Fibroblast of gingiva (primary cell): ENCODE measurements at places on chromosomes 4 and X.

GRCh38 chrX:47358387-47359065 is 11.9 kb upstream of the ZNF157 start:
- DNase-seq = no peak

DNA sequence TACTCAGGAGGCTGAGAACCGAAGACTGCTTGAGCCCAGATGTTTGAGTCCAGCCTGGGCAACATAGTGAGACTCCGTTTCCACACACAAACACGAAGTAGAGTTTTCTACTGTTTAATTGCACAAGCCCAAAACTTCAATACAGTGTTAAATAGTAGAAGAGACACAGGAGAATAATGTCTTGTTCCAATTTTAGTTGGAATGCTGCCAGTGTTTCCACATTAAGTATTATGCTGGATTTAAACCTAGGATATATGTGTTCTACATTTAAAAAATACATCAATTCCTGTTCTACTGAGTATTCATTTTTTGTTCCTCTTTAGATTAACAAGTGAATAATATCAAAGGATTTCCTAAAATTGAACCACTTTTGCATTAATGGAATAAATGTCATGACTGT is 91.3 kb downstream of the LCORL start:
- DNase-seq = no peak

DNA sequence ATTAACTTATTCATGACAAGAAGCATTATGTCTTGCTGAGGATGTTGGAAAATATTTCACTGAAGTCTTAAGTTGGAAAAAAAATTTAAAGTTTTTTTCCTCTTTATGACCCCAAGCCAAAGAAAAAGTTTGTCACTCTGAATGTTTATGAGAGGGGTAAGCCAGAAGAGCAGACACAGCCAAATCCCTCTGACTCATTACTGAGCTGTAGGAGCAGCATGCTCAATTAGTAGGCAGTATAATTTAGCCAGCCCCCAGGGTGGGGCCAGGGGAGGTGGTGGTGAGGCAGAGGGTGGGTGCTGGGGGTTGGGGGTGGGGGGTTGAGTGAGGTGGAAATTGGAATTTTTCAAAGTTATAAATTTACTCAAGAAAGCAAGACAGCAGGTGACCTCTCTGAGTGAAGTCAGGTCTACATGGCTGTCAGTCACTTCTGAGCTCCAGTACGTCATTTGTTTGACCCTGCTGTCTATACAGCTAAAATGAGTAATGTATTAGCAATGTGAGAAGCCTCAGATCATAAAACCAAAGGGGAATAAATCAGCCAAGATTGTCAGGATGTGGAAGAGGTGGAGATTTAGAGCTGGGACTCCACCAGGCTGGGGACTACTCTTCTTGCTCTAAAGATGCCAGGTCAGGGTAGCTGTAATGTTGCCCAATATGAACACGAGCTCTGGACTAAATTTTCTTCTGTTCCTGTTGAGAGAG is 98.8 kb upstream of the NDP start:
- DNase-seq = peak; percentile 14

GRCh38 chrX:41085878-41086626 is 807 bp downstream of the USP9X start:
- DNase-seq = peak; percentile 14

GRCh38 chr4:35942092-35942491 is 302.2 kb downstream of the ARAP2 start:
- DNase-seq = no peak

GRCh38 chr4:18559492-18559891 is 537.9 kb upstream of the LCORL start:
- DNase-seq = no peak

GRCh38 chrX:109347632-109348031 is 134.3 kb downstream of the GUCY2F start:
- peak; percentile 78 for DNase-seq

GRCh38 chrX:1452516-1453394 is at the start of gene ASMTL:
ASMTL (minus strand) TSS chrX:1452909; CDS start chrX:1452840, 69 bp downstream.
- peak; percentile 97 for DNase-seq

DNA sequence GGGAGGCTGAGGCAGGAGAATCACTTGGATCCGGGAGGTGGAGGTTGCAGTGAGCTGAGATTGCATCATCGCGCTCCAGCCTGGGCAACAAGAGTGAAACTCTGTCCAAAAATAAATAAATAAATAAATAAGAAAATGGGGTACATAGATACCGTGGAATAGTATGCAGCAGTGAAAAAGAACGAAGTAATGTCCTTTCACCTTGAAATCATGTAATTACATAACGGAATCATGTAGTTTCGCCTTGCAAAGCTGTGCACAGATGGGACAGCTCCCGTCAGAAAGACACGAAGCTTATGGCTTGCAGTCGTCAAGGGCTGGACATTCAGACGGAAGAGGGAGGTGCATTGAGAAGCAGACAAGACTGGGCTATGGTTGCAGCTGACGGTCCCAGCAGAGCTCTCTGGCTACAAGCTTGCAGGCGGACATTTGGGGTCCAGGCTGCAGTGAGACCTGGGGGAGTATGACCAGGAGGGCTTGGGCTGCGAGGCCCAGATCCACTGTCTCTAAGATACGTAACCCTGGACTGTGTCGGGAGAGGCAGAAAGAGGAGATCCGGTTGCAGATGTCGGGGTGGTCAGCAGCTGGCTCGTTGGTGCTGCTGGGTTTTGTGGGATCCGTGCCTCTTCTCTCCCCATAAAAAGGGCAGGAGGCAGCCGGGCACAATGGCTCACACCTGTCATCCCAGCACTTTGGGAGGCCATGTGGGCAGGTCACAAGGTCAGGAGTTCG is 6.2 kb upstream of the P2RY8 start:
- no peak for DNase-seq
